ENCODE measurements at places on chromosomes 7 and 10.

GRCh38 chr7:1270181-1270580 is 37.5 kb downstream of the UNCX start:
- DNase-seq = no peak

DNA sequence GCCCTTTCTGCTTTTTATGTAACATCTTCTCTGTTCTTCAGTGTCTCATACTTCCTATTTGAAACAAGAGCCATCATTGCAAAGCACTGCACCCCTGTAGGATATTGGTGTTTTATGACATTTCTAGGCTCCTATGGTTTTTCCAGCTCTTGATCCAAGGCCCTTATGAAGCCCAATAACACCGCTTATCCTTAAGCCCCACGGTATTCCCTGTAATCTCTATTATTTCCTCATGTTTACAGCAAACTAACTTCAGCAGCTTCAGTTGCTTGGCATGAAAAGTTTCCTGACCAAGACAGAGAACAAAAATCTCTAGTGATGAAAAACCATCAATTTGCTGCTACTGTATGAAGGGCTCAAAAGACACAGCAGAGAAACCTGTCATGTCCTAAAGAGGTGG is 34.1 kb upstream of the TES start:
- DNase-seq = no peak

DNA sequence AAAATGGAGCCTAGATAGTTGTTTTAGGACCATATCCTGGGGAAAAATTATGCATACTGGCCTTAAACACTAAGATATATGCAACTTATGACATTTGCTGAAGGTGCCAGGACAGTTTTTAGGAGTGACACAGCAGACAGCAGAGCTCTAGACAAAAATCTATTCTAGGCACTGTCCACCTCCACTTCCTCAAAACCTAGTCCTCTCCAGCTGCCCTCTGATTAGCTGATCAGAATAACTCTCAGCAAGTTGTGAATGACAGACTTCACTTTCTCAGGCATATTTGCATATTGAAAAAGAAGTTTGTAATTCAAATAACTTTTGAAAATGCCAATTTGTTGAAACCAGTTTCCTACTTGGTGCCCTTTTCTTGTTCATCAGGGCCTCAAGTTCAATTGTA is 152.3 kb upstream of the STEAP4 start:
- DNase-seq = no peak

DNA sequence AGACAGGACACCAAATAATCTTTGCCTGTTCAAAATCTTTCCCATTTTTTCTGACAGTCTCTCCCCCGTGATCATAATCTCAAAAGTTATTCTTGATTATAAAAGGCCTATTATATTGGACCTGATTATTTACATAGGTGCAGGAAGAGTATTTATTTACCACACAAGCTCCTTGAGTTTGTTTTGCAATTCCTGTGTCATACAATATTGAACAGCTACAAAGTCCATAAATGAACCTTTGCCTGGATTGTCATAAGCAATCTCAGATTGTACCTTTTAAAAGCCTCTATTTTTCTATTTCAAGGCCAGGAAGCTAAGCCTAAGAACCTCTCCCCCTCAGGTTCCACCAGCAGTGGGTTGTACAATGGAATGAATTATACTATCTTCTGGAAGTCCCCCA is 183.9 kb upstream of the MEOX2 start:
- no peak for DNase-seq

GRCh38 chr7:126659124-126659523 is 593.6 kb downstream of the GRM8 start:
- DNase-seq = no peak

DNA sequence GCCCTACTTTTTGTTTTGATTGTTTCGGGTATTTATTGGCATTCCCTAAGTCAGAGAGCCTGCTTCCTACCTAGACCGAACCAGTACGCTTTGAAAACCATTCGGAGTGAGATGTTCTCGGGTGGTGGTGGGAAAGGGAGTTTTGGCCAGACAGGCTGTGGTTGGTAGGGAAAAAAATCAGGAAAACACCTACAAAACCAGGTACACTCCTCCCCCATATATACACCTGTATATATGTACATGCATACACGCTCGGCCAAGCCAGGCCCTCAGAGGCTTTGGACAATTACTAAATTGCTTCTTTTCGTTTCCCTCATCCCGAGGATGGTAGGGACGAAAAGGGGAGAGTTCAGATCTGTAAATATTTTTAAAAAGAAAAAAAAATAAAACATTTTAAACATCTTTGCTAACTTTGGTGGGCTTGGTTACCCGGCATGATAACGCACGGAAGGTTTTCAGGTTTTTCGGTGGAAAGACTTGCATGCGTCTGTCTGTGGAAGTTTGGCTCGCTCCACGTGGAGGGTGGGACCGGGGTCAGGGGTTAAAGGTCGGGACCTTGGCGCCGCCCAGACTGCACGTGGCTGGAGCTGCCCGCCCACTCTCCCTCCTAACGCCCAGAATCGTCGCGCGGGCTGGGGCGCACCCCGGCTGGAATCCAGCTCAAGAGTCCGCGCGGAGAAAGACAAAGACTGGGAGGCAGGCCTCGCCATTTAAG is 2.5 kb downstream of the HMX2 start:
- no peak for DNase-seq

GRCh38 chr10:107966826-107967225 is 802.3 kb upstream of the SORCS1 start:
- no peak for DNase-seq

DNA sequence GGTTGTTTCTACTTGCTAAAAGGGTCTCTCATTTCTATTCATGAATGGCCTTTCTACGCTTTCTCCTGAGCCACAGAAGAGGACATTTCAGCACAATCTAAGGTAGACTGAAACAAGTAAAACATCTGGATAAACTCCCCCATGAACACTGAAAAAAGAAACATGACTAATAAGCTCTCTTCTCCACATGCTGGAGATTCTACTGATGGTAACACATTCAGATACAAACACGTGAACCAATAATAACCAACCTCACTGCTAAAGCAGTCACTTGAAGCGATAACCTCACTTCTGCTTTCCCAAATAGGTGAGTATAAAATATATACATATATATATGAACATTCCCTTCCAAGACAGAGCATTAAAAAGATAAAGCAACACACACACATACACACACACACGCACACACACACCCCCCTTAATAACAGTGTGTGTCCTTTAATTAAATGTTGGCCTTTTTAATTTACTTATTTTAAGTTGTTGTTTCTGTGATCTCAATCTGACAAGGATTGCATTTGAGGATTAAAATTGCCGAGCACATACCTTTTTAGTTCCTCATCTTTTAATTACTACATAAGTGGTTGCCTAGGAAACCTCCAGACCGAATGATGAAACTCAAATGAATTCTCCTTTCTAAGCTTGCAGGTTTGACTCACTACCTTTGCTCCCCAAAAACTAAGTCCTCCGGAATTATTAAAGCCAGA is 292.4 kb upstream of the KLF14 start:
- DNase-seq = no peak

DNA sequence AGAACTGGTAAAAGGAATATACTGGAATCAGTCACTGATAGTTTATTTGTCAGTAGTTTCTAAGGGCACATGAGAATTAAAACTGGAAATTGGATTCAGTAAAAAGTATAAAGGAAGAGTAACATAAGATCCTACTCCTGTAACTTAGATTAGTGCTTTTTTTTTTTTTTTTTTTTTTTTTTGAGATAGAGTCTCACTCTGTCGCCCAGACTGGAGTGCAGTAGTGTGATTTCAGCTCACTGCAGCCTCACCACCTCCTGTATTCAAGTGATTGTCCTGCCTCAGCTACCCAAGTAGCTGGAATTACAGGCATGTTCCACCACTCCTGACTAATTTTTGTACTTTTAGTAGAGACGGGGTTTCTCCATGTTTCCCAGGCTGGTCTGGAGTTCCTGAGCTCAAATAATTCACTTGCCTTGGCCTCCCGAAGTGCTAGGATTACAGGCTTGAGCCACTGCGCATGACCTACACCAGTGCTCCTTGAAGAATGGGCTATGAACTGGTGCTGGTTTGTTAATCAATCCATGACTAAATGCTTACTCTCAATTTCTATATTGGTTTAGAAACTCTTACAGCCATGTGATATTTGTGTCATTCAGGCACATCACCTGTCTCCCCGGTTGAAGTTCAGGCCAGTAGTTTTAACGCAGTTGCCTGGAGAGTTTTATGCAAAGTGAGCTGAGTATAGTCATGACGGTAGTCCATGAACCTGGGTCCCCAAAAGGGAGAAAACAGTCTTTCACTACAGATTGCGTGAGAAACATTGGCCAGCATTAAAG is 65.0 kb downstream of the ZEB1 start:
- DNase-seq = no peak
